ENCODE measurements at places on chromosomes 12 and 14.

- no peak for DNase-seq
Observed at GRCh38 chr14:64766430-64767151, 62.4 kb downstream of the PLEKHG3 start.

GRCh38 chr12:104551313-104551931 is 94.7 kb downstream of the CHST11 start:
- DNase-seq, result no peak

DNA sequence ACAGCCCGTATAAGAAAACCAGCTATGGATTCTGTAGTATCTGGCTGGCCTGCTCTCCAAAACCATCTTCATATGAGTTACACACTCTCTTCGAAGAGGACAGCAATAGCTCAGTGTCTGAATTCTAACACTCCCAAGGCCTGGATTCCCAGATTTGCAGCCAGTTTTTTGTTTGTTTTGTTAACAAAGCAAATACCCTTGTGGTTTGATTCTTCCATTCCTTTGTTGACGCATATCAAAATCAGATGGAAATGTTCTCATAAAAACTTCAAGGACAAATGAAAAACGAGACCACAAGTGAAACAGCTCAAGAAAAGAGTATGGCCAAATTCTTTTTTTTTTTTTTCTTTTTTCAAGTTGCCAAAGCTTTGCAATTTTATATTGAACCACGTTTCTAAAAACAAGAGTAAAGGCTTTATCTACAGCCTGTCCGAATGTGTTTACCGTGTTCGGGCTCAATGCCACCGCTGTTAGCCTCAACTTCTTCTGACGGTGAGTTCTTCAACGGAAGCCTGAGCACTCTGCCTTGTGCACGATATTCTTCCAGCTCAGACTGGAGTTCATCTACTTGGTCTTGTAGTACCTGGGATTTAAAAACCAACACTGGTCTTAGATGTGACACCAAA is 67.5 kb downstream of the NIN start:
- no peak for DNase-seq

GRCh38 chr12:122046145-122046544 is 24.5 kb downstream of the BCL7A start:
- no peak for DNase-seq

GRCh38 chr14:104732355-104732804 is 8.4 kb downstream of the ADSS1 start:
- DNase-seq, result no peak

DNA sequence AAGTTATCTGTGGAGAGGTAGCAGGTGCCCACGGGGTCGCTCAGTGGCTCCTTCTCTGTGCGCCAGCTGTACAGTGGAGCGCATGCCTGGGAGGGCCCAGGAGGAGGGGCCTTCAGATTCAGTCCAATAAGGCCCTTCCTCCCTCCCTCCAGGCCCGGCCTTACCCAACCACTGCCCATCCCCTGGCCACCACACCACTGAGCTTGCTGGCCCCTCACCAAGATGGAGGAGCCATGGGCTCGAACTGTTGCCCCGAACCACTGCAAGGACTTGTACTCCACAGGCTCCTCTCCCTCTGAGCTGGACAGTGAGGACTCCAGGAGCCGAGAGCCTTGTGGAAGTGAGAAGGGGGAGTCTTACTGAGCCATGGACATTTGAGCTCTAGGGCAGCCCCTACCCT is 9.8 kb downstream of the ITGA5 start:
- DNase-seq, result no peak

DNA sequence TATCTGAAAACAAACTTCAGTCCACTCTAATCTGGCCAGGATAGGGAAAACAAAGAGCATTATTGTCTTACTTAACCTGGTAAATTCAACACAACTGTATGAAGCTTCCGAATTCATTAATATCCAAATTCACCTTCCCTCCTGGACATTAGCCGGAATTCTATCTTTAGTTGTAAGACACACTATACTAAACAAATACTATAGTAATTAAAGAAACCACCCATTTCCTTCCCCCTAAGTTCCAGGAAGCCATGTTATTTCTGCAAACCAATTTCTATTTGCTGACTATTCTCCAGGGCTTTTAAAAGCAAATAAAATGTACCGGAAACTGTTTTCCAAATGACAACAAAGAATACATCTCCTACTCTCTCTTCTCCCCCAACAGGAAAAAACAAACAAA is 122.7 kb upstream of the MDM1 start:
- DNase-seq, result no peak

- DNase-seq, result no peak
Observed at GRCh38 chr14:24361326-24361725, 6.7 kb upstream of the NFATC4 start.

DNA sequence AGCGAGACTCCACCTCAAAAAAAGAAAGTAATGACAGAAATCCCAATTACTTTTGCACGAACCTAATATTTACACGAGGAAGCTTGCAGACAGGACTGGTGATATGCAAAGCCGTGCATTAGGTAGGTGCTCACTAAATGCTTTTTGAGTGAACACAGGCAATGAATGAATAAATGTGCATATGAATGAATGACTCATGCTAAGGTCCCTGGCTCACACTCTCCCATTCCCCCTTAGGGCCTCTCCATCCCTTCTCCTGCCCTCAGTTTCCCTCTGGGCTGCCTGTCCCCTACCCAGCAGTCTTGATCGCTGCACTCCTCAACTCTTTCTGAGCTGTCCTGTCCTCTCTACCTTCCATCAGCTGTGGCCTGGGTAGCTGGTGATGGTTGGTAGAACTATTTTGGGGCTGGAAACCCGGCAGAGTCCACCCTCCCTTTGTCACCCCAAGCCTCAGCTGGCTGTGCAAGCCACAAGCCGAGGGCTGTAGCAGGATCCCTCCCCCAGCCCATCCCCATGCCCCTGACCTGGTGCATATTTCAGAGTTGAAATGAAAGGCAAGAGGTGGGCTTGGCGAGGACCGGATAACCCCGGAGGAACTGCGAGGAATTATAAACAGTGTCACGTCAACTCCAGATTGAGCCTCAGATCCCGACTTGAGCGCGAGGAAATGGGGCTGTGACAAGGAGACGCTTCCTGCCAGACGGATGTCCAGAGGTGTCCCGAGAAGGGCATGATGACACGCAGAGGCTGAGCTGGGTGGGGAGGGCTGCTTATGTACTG is 191.7 kb upstream of the GSC start:
- no peak for DNase-seq

DNA sequence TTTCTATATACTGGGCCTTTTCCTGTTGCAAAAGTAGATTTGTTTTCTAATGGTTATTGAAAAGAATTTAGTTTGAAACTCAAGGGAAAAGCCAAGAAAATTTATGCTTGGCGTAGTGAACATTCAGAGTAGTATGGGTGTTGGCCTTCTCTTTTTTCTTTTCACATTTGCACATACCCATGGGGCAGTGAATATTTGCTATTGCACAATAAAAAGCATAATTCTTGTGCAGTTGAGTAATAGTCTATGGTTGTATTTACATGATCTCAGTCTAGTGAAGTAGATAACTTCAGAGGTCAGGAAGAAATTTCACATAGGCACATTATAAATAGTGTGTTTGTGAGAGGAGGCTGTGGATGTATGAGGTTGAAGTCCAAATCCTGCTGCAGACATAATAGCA is 158.1 kb downstream of the FLRT2 start:
- DNase-seq, result no peak

DNA sequence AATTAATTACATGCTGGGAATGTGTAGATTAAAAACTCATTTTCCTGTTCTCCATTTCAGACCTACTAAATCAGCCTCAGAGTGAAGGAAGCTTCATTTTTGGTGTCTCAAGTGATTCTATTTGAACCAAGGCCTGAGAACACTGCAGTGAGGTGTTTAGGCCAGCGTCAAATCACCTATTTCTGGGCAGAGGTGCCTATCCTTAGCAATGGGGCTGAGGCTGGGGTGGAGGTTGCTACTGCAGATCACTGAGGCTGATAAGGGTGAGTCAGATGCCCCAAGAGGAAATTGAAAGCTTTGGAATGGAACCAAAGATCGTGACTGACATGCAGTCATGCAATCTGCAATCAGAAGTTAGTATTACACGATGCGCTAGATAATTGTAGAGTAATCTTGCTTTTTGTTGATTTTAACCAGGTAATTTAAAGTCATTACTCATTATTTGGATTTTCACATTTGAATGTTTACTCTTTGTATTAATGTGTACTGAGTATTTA is 4.4 kb downstream of the TXNRD1 start:
- DNase-seq, result peak; percentile 39

- no peak for DNase-seq
Observed at GRCh38 chr12:54383041-54383609, 1.4 kb downstream of the ZNF385A start.

GRCh38 chr12:76247026-76247646 is 101.1 kb downstream of the BBS10 start:
- DNase-seq, result no peak

- DNase-seq, result no peak
Observed at GRCh38 chr12:47070310-47070709, 9.1 kb upstream of the PCED1B start.

DNA sequence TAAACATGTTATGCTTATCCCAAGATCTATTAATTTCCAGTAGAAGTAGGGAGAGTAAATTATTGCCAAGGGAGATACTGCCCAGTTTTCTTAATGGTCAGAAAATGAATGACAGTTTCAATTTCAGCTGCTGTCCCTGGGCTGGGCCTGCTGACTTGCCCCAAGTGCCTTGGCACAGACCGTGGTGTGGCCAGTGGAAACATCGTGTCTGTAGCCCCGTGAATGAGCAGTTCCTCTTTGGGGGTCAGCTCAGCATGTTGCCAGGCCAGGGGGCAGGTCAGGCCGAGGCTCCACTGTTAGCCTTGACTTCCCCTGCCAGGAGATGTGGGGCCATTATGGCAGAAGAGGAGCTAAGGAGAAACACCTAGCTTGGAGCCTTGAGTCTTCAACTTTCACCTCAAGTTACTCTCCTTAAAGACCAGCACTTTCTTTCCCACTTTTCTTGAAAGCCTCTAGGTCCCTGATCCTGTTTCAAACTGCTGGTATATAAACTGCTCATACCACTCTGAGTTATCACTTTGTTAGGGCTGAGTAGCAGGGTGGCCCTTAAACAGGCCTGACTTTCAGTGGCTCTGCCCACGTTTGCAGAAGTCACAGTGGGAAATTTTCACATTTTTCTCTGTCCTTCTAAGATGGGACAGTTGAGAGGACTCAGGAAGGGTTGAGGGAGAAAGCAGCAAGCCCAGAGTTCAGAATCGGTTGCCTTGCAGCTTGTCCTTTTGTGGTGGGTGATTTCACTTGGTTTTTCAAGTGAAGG is 73.2 kb downstream of the SUSD6 start:
- no peak for DNase-seq

DNA sequence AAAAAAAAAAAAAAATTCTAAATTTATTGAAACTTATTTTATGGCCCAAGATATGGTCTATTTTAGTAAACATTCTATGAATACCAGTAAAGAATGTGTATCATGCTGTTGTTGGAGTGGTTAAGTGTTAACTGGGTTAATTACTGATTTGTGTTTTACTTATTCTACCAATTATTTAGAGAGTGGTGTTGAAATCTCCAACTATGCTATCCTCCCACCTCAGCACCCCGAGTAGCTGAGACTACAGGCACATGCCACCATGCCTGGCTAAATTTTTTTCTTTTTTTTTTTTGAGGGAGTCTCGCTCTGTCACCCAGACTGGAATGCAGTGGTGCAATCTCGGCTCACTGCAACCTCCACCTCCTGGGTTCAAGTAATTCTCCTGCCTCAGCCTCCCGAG is 72.2 kb downstream of the R3HDM2 start:
- no peak for DNase-seq

DNA sequence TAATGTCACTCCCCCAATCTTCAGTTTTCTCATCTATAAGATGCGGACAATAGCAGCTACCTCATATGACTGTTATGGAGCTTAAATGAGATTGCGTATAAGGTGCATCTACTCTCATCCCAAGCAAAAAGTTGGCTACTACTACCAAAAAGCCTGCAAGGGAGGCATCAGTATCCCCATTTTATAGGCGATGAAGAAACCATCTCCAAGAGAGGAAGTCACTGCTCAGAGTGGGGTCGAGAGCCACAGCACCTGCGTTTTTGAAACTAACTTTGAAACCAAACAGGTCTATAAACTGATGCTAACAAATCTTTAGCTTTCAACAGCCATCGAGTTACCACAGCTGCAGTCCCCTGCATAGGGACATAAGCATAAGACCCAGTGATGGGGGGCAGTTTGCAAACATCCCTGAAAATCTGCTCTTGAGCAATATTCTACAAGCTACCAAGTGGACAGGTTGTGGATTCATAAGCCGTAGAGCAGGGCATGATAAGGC is 3.5 kb downstream of the GCN1 start:
- no peak for DNase-seq

GRCh38 chr12:70663838-70664237 is 26.6 kb upstream of the PTPRB start:
- peak; percentile 3 for DNase-seq

DNA sequence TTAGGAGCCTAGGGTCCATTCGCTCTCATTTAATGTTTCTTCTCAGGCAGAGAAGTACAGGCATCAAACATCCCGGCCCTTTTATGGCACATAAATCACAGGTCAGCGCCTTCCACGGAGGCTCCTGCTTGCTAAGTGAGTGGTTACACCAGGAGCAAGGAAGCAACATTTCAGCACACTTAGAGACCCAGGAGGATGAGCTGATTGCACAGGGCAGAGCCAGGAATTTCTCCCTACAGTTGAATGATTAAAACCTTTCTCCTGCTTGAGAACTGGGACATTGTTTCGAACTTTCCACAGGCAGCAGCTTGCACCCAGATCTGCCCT is 233.4 kb downstream of the SPTSSA start:
- no peak for DNase-seq
